ENCODE measurements at places on chromosomes 2 and 18.

DNA sequence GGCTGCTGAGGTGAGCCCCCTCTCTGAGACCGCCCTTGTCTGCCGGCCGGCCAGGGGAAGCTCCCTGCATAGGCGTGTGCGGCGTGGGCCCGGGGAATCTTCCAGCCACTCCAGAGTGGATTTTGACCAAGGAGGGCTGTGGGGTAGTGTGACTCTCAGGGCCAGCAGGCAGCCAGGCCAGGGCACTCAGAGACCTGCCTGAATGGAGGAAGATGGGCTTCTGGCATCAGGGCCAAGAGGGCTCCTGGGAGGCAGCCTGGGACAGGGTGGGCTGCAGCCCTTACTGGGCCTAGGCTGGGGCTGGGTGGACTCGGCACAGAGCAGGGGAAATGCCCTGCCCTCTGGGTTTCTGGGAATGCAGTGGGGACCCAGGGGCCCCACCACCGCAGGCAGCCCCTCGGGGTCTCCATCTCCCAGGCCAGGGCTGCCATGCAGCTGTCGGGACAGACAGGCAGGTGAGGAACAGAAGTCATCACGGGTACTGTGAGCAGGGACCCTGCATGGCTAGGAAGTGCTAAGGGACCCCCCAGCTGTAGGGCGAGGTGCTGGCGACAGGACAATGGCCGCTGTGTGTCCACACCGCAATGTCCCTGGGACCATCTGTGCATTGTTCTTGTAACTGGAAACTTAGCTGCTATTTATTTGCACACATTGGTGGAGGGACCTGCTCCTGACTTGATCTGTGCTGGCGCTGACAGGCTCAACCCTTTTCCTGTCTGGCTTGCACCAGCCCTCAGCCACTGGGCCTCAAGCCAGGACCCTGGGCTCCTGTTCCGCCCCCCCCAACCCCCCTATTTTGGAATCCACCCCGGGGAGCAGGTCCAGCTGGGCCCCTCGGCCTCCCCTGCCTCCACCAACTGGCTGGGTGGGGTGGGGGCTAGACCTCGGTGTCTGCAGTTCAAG is 4.1 kb downstream of the PDCD1 start:
- no peak for DNase-seq

GRCh38 chr2:58714238-58714637 is 473.1 kb upstream of the FANCL start:
- no peak for DNase-seq

- DNase-seq, result no peak
These were observed 9.6 kb upstream of the TEX51 start for GRCh38 chr2:126889071-126889470.

GRCh38 chr2:143356336-143356735 is 227.1 kb downstream of the ARHGAP15 start:
- no peak for DNase-seq

DNA sequence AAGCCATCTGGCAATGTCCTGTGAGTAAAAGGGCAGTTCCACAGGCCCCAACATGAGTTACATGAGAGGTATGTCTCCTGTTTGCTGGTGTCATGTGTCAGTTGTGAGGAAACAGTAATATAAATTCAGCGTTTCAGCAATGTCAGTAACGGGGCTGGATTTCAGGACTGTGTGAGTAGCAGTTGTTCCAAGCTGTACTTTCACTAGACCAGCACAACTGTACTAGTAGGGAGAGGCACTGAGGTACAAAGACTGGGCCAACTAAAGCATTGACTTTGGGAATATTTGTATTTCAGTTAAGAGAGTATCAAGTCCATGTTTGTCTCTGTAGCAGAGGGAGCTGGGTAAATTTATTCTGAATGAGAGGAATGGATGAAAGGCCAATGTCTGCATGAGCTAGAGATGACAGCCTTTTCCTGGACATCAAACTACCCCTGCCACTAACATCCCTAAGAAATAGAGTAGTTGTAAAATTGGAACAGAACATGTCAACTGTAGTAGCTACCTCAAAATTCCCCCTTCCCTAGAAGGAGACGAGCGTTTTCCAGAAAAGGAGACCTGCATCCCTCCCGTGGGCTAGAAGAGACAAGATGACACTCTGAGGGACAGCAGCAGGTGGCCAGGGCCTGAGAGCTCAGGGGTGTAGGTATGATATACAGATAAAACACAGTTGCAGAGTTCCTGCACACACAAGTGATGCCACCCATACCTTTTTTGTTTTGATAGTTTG is 24.4 kb downstream of the EIF4E2 start:
- no peak for DNase-seq

- DNase-seq, result no peak
These were observed 15.9 kb upstream of the CSRNP3 start for GRCh38 chr2:165453561-165454094.

GRCh38 chr2:220219371-220219770 is 591.9 kb downstream of the SLC4A3 start:
- DNase-seq, result no peak

GRCh38 chr2:6787376-6787775 is 78.3 kb downstream of the CMPK2 start:
- DNase-seq, result no peak

GRCh38 chr2:23550553-23550952 is 165.6 kb downstream of the KLHL29 start:
- DNase-seq, result no peak

DNA sequence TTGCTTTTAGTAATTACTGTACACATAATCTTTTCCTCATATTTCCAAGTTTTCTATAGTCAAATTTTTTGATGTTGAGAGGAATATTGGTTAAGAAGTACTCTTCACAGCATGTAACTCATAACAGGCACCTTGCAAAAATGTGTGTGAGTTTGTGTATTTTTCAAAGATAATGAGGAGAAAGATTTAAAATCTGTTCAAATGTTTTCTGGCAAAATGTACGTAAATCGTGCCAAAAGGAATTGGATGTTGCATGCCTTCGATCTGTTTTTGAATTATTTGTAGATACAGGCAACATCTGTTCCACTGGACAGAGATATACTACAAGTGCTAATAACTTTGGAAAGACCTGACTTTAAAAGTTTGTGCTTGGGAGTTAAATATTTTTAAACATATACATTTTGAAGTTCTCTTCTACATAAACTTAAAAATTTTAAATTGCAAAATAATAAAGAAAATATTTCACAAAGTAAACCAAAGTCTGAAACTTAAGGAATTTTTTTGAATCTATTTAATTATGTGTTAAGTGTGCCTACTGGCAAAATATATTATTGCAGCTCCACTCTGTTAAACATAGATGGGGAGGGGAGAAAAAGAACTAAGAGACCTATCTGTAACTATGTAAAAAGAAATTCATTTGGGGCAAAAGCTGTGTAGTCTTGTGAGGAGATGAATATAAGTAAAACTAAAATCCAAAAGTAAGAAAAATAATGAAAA is 133.5 kb upstream of the UBE2E3 start:
- no peak for DNase-seq

DNA sequence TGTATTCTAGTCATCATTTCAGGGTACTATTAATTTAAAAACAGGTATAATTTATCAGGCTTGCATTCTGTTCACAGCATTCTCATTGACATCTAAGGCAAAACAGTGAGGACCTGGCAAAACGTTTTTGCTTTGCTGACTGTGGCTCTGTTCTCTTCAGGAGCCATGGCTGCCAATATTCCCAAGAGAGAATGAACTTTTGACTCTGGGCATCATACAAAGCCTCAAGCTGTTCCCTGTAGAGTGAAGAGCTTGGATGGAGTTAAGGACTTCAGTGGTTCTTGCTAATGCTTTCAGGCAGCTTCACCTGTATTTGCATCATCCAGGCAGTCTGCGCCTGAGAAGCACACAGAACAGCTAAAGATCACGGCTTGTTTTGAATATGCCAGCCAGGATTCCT is 65.9 kb upstream of the CAVIN2 start:
- no peak for DNase-seq

- DNase-seq, result no peak
These were observed 14.4 kb upstream of the RPE start for GRCh38 chr2:209988010-209988409.

GRCh38 chr2:19746137-19746600 is 155.6 kb downstream of the TTC32 start:
- no peak for DNase-seq

DNA sequence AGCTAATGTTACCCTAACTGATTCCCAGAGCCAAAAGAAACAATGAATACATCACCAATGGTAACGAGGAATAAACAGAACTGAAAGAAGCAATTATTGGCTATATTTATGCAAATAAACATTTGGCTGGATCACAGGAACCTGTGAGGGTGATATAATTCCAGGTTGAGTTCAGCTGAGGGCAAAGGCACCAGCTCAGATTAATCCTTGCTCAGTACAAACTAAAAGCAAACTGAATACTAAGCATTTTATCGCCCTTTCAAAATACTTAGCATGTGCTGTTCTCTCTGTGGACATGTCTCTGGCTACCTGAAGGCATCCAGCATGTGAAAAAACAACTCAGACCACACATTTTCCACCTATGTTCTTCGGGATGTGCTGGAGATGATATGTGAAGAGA is 791.7 kb downstream of the METTL4 start:
- DNase-seq, result no peak

- DNase-seq, result no peak
These were observed 56.7 kb downstream of the NTSR2 start for GRCh38 chr2:11613297-11613696.

DNA sequence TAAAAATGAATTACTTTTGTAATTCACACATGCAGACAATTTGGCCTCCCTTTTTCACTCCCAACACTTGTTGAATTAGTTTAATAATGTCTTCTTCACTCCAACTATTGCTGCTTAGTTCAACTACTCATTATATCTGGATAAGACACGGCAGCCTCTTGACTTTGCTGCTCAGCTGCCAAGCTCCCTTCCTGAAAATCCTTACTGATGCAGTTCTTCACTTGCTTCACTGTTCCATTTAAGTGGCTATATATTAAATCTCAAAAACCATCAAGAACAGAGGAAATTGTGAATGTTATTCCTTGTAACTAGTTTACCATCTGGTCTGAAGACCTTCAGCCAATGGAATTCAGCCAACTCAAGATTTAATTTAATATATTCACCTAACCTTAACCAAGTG is 127.1 kb downstream of the NCOA1 start:
- no peak for DNase-seq

DNA sequence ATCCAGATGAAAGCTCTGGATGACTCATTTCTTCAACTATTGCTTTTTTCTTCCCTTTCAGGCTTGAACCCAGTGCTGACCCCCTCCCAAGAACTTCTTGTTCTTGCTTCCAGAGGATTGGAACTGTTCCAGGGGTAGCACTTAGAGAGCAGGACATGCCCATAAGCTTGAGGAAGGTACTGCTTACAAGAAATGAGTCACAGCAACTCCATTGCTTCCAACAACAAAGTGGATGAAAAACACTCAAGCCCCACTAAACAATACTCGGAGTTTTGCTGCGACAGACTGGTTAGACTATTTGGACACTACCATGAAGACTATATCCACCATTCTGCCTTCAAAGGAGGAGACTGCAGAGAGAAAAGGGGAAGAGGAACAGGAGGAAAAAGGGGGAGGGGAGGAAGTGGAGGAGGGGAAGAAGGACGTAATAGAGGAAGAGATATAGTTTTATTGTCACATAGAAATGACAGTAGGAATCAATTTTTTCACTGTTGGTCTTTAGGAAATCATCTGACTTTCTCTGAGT is 1.6 kb upstream of the EPC2 start:
- no peak for DNase-seq

DNA sequence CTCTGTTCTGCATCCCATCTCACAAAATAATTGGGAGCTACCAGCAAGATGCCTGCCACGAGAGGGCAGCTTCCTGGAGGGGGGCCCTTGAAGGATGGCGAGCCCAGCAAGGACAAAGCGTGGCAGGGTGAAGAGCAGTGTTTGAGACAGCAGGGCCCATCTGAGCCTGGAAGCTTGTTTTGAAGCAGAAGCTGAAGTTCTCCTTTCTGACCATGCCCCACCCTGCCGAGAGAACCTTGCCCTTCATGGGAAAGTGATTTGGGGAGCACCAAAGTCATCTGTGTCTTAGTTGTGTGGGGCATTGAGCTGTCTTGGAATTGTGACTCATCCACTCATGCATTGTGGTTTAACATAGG is 216.3 kb downstream of the BCL11A start:
- DNase-seq, result no peak

DNA sequence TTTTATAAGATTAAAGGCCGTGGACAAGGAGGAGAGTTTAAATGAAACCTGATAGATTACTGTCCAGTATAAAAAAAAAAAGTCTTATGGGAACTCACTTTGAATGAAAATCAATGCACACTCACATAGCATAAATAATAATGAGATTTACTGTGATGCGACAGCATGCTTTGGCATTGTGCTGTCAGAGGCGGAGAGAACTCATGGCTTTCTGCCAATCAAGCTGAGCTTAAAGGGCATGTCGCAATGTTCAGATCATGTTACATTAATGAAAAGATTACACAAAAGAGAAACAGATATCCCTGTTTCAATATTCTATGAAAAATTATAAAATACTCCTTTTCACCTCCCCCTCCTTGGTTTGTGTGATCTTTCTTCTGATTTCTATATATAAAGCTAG is 310.8 kb downstream of the ERBB4 start:
- no peak for DNase-seq

GRCh38 chr2:126909781-126910180 is 11.1 kb downstream of the TEX51 start:
- DNase-seq, result no peak

DNA sequence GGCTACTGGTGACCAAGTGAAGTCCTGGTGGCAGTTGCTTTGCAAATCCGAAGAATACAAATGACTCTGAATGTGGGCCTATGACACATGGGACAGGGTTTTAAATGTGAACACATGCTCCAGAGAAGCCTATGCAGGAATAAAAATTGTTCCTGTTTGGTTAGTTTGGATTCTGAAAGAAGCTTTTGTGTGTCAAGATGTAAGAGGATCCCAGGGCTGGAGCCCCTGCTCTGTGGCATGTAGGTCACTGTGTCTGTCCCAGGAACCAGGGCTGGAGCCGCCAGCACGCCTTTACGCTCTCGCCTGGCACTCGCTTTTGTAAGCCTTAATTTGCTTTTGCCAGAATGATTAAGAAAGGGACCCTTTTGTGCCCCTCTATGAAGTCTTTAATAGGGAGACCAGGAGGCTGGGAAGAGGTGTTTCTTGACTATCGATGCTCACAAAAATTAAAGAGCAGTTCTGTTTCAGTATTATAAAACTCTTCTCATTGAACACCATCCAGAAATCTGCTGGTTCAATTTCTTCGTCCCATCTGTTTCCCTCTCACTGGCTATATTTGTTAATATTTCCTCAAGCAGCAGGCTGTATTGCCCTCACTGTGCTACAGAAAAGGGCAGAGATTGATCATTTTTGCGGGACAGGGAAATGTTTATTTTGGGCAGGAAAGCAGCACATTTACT is 532.7 kb upstream of the POU3F3 start:
- DNase-seq, result no peak

GRCh38 chr2:108184419-108184818 is 55.3 kb upstream of the SULT1C3 start:
- DNase-seq, result no peak

- peak; percentile 78 for DNase-seq
These were observed 23.6 kb upstream of the HES6 start for GRCh38 chr2:238263204-238264071.

DNA sequence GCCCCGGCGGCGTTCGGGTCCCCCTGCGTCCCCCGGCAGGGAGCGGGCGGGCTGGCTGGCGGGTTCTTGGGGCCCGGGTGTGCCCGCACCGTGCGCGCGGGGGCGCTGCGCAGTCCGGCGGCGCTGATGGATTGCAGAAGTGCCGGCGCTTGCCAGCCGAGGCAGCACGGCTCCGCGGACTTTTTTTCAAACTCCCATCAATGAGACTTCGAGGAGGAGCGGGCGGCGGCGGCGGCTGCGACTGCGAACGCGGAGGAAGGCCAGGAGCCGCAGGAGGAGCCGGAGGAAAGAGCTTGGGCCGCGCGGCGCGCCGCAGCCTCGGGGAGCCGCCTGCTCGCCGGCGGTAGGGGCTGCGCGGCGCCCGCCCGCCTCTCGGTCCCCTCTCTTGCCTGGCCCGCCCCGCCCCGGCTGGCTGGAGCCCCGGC is at the start of gene GLI2:
TSS of gene GLI2 (plus strand) at position 123 of the 425 bp plus-strand sequence. CDS start 61,453 bp downstream, outside the sequence.
- no peak for DNase-seq
